Stimulated activated naive B cell treated with anti-CD40 and anti-IgM and Interleukin-4, amounts not matched to agents 10 μg/mL and 1 μg/mL and 100 μg/mL, for 72 hours (primary cell): ENCODE measurements at places on chromosomes 2 and 18.

DNA sequence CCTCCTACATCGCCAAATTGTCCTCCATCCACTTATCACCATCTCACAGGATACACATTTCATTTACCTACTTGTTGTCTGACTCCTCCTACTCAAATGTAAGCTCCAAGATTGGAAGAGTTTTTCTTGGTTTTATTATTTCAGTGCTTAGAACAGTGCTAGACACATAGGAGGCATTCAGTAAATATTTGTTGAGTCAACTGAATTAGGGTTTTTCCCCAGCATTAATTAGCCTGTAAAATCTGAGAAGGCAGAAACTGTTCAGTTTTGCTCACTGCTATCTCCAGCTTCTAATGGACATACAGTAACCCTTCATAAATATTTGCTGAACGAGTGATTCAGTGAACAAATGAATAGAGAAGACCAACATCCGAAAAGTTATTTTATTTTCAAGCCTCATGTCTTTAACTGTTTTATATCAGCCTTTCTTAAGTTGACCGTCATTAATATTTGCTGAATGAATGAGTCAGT lies 800 bp downstream of the TTC21B start:
- peaks cover 11% of the 10 kb centered on the region for H3K4me1 ChIP-seq
- H3K27ac ChIP-seq = no peak overlapping the region
- H3K27me3 ChIP-seq = no peaks in the 10 kb centered on the region
- H3K36me3 ChIP-seq = peaks cover 2% of the 10 kb centered on the region
- no peak overlapping the region for H3K4me3 ChIP-seq
- no peak for DNase-seq

GRCh38 chr18:58255701-58256311 lies 211.8 kb downstream of the NEDD4L start:
- peaks cover 13% of the 10 kb centered on the region for H3K36me3 ChIP-seq
- no peak overlapping the region for H3K4me3 ChIP-seq
- no peak overlapping the region for H3K27ac ChIP-seq
- no peak for DNase-seq
- no peaks in the 10 kb centered on the region for H3K4me1 ChIP-seq

- no peak for DNase-seq
- peaks cover 29% of the 10 kb centered on the region for H3K36me3 ChIP-seq
- H3K4me1 ChIP-seq = no peaks in the 10 kb centered on the region
- no peak overlapping the region for H3K4me3 ChIP-seq
- H3K27ac ChIP-seq = peak overlapping the region; percentile 32
These were observed 80.2 kb downstream of the USP40 start for GRCh38 chr2:233486357-233486756.

- H3K4me1 ChIP-seq = no peaks in the 10 kb centered on the region
- H3K27me3 ChIP-seq = peaks cover 82% of the 10 kb centered on the region
- no peak for DNase-seq
- peak overlapping the region; percentile 36 for H3K4me3 ChIP-seq
These were observed 58.0 kb downstream of the FAM168B start for GRCh38 chr2:131035112-131035825.

GRCh38 chr2:170733798-170734600 lies 18.9 kb downstream of the SP5 start:
- DNase-seq = no peak
- H3K4me3 ChIP-seq = no peak overlapping the region
- no peaks in the 10 kb centered on the region for H3K4me1 ChIP-seq
- no peaks in the 10 kb centered on the region for H3K36me3 ChIP-seq

DNA sequence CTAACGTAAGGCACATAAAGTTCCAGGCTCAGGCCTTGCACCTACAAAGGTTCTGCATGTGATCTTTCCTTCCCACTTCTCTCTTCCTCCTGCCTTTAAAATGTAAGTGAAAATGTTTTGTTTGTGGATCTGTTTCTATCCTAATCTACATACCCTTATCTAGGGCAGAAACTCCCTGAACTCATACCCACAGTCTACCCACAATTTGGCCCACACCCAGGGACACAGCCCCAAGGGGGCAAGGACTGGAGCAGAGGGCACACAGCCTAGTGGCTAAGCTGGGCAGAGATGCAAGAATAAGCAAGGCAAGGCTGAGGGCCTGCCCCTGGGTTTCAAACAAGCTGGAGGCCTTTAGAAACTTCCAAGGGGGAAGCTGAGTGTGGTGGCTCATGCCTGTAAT lies 71.0 kb downstream of the HS1BP3 start:
- no peaks in the 10 kb centered on the region for H3K27me3 ChIP-seq
- H3K36me3 ChIP-seq = peaks cover 1% of the 10 kb centered on the region
- DNase-seq = peak; percentile 23
- H3K4me1 ChIP-seq = peaks cover 55% of the 10 kb centered on the region
- H3K27ac ChIP-seq = peak overlapping the region; percentile 33

DNA sequence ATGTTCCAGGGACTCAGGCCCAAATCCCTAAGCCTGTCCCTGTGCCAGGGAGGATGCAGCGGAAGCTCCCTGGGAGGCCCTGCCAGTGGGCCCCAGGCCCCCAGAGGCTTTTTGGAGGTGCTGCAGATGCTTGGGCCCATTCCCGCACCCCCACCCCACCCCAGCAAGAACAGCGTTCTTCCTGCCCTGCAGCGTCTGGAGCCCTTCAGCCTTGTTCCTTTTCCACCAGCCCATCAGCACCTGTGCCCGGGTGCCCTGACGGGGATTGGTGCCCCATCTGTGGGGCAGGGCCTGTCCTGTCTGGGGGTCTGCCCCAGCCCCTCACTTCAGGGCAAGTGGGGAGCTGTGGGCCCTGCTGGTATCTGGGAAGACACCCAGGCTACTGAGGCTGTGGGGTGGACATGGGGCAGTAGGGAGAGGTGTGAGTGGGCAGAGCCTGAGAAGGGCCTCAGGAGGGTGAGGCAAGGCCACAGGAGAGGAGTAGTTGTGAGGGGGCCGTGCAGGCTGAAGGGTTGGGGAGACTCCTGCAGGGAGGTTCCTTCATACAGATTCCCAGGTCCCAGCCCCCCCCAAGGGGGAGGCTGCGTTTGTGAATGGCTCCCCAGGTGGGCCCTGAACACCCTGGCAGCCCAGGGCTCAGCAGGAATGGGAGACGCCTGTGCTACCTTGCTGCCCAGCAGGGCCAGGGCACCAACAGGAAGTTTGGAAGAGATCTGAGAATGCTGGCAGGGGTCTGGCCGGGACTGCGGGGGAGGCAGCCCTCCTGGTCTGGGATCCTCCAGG lies 2.4 kb downstream of the RNPEPL1 start:
- peak overlapping the region; percentile 32 for H3K27ac ChIP-seq
- no peak for DNase-seq
- H3K4me1 ChIP-seq = peaks cover 56% of the 10 kb centered on the region
- H3K4me3 ChIP-seq = no peak overlapping the region
- H3K27me3 ChIP-seq = no peaks in the 10 kb centered on the region
- H3K36me3 ChIP-seq = peaks cover 17% of the 10 kb centered on the region

DNA sequence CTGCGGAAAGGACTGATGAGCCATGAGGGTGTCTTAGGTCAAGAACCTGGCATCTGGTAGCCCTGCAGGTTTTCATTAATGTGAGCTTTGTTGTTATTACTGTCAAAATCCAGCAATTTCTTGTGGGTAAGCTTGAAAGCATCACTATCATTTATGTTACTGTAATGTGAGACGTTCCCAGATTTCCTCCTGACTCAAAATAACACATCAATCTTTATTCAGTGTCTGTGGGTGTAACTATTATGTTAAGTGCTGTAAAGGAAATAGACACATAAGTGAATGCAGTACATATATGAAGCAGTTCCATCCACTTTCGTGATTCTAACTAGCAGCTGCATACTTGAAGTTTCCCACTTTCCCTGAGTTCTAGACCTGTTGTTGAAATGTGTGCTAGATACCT lies 89.8 kb downstream of the FHOD3 start:
- H3K4me3 ChIP-seq = no peak overlapping the region
- H3K4me1 ChIP-seq = no peaks in the 10 kb centered on the region
- no peak for DNase-seq

DNA sequence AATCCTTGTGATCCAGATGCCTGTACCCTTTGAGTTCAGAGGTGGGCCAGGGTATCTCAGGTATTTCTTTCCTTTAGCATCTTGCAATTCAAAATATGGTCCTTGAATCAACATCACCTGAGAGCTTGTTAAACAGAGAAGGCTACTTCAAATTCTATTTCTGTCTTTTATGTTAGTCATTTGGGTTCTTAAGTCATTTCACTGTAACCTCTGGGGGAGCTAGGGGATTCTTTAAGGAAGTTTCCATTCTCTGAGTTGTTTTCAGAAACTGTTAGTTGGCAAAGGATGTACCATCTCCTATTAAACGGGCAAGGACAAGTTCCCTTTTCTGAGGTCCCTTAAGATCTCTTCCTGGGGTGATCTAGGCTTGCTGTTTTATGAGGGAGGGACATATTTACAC lies 16.6 kb downstream of the CFLAR start:
- no peak for DNase-seq
- H3K36me3 ChIP-seq = peaks cover 66% of the 10 kb centered on the region
- H3K4me1 ChIP-seq = peaks cover 63% of the 10 kb centered on the region
- no peaks in the 10 kb centered on the region for H3K27me3 ChIP-seq
